Activated CD8-positive, alpha-beta T cell treated with anti-CD3 and anti-CD28 coated beads for 36 hours (primary cell): ENCODE measurements at places on chromosomes 7 and 10.

- H3K27me3 ChIP-seq, result no peaks in the 10 kb centered on the region
- H3K36me3 ChIP-seq, result no peaks in the 10 kb centered on the region
- no peak overlapping the region for H3K4me3 ChIP-seq
- no peaks in the 10 kb centered on the region for H3K4me1 ChIP-seq
- no peak overlapping the region for H3K27ac ChIP-seq
Observed at GRCh38 chr7:68434857-68435256, 1163.4 kb upstream of the AUTS2 start.

DNA sequence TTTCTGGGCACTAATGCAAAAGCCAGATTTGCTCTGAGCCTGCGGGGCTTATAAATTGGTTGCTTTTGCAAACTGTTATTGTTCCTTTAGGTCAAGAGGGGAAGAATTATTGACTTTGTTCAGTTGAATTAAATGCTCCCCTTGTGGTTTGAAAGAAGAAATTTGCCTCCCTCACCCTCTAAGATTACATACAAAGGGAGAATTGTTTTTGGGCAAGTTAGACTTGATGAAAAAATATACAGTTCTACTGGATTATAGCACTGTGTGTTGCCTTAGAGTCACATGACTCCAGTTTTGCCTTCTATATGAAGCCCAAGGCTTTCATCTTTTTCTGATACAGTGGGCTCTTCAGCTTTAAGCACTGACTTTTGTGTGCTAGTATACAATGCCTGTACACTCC is 1265.8 kb upstream of the LRRTM3 start:
- H3K27me3 ChIP-seq, result no peaks in the 10 kb centered on the region
- no peak for DNase-seq
- H3K4me1 ChIP-seq, result no peaks in the 10 kb centered on the region
- no peak overlapping the region for H3K27ac ChIP-seq
- no peaks in the 10 kb centered on the region for H3K36me3 ChIP-seq

GRCh38 chr10:116126954-116127695 is 145.9 kb downstream of the GFRA1 start:
- peaks cover 2% of the 10 kb centered on the region for H3K27me3 ChIP-seq
- no peaks in the 10 kb centered on the region for H3K36me3 ChIP-seq
- no peaks in the 10 kb centered on the region for H3K4me1 ChIP-seq
- DNase-seq, result no peak

DNA sequence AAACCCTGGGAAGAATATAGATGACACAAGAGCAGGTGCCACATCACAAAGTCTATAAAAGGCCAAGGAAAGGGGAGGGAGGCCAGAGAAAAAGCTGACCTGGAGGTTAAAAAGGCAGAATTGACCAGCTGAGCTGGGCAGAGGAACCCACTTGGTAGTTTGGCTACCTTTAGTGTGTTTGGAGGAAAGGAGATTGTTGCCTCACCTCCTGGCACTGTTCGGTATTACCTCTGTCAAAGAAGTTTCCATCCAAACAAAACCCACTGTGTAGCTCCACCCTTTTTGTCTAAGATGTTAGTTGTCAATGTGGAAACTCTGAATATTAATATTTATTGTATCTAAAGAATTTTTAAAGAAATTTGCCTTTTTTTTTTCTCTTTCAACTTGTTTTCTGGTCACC is 23.4 kb downstream of the ENTPD7 start:
- H3K27ac ChIP-seq, result no peak overlapping the region
- H3K4me1 ChIP-seq, result peaks cover 5% of the 10 kb centered on the region
- no peak overlapping the region for H3K4me3 ChIP-seq
- peaks cover 5% of the 10 kb centered on the region for H3K36me3 ChIP-seq
- DNase-seq, result no peak
- H3K27me3 ChIP-seq, result no peaks in the 10 kb centered on the region

DNA sequence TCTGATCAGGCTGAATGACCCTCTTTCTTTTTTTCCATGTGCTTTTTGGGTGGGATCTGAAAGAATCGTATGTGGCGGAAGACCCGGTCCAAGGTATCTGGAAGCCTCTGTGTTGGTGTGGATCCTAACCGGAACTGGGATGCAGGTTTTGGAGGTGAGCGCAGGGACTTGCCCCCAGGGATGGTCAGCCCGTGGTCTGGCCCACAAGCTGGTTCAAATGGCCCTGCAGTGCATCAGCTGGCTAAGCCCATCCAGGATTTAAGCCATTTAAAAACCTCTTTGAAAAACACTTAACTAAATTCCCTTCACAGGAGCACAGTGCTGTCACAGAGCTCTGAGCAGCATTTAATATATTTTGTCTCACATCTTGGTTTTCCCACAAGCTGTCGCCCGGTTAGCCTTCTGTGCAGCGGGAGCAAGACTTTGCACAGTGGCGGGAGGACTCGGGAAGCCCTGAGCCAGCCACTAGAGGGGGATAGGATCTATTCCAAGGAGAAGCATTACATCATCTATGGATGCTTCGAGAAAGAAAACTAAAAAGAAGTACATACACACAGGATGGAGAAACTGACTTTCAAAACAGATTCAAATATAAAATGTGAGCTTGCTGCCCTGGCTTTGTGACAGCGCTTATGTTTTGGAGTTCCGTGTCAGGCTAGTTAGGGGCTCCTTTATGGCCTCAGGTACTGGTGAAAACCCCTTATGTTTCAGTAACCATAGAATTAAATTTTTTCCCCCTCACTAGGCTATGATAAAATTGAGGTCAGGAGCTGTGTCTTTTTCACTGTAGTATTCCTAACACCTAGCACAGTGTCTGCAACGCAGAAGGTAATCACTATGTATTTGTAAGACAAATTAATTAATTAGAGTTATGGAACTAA is 11.3 kb downstream of the CPA2 start:
- peak overlapping the region; percentile 56 for H3K27ac ChIP-seq
- H3K27me3 ChIP-seq, result peaks cover 9% of the 10 kb centered on the region
- H3K4me1 ChIP-seq, result peaks cover 30% of the 10 kb centered on the region
- no peaks in the 10 kb centered on the region for H3K36me3 ChIP-seq

- no peak overlapping the region for H3K27ac ChIP-seq
- no peaks in the 10 kb centered on the region for H3K4me1 ChIP-seq
- DNase-seq, result no peak
- no peaks in the 10 kb centered on the region for H3K27me3 ChIP-seq
- H3K36me3 ChIP-seq, result no peaks in the 10 kb centered on the region
- no peak overlapping the region for H3K4me3 ChIP-seq
Observed at GRCh38 chr7:11667810-11668185, 164.2 kb downstream of the THSD7A start.

DNA sequence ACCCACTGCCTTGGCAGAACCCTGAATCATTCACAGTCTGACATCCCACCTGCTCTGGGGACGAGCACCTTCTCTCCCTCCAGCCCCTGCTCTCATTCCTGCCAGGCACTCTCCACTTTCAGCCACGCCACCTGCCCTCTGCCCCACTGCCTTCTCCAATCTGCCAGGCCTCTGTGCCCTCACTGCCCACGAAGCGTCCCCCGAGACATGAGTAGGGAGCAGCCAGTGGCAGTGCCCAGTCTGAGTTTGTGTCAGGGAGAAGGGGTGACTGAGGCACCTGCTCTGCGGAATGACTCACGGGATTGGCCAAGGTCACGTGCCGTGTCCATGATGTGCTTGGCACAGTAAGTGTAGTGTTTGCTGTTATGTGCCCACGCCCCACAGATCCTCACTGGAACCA is 215.2 kb upstream of the PPP2R2D start:
- H3K36me3 ChIP-seq, result no peaks in the 10 kb centered on the region
- no peak for DNase-seq
- no peaks in the 10 kb centered on the region for H3K4me1 ChIP-seq
- H3K4me3 ChIP-seq, result no peak overlapping the region
